ENCODE measurements at places on chromosomes 6 and 20.
A peak's percentile ranks its signal among the peaks of the same experiment; 100 is the strongest.

DNA sequence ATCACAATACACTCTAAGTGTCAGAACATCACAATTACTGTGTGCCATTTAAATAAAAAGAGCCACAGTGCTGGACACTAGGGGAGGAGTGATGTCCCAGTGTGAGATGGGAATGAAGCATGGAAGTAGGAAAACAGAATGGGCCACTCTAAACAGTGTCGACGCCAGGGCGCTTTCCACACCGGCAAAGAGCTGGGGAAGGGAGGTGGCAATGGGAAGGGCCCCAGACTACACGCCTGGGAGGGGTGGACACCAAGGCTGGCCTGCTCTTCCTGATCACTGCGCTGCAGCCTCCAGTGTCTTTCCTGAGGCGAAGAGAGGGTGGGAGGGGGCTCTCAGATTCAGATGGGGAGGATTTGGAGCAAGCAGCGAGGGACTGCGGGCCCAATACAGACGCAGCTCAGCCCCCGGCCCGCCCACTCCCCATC lies 75.9 kb downstream of the ERMARD start:
- DNase-seq = no peak

DNA sequence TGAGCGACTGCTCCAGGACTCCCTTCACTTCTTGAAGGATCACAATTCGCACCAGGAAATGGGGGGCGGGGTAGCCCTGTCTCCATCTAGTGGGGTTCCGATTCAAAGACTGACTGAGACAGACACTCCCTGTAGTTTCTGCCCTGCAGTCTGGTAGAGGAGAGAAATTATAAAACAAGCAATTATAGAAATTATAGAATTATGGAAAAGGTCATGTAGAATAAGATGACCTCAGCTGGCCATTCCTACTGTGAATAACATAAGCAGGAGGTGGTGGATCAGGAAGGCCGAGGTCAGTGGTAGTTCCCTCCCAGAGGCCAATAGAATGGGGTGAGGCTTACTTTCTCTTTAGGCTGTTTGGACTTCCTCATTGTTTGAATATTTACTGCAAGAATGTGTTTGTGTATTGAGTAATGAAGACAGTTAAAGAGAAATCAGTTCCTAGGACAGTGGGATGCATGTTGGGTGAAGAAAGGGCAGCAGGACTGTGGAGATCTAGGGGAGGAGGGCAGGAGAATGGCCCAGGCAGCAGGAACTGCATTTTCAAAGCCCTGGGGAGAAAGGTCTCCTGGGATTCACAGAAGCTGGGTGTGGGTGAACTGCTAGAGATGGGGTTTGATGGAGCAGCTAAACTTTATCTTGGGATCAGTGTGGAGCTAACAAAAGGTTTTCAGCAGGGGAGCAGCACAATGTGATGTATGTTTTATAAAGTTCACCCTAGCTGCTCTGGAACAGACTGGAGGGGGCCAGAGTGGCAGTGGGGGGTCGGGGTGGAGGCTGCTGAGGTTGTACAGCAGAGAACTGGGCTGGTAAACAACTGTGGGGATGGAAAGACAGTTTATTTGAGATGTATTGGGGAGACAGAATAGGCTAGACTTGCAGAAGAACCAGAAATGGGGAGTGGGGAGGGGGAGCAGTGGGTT lies 2.1 kb downstream of the ZNF341 start:
- DNase-seq = peak; percentile 75

DNA sequence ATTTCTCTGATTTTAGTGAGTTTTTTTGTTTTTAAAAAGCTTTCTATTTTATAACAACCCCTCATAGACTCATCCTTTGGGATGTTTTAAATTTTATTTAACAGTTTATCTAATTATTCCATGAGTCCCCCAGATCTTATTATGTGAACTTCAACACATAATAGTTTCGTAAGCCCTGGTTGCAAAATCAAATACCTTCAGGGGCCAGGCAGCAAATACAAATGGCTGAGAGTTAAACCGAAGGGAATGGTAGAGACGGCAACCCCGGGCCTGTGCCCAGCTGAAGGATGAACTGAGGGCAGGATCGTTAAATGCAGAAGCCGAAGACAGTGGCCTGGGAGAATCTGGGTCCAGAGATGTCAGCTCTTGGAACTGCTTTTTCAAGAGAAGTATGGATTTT lies 88.4 kb downstream of the RTN4IP1 start:
- DNase-seq = no peak

- peak; percentile 72 for DNase-seq
Observed at GRCh38 chr6:138287144-138287955, 69.1 kb upstream of the PBOV1 start.

Measured in mucosa of descending colon (tissue), 3 donors.